Endodermal cell (in vitro differentiated cells): ENCODE measurements at places on chromosomes 1 and 21.

DNA sequence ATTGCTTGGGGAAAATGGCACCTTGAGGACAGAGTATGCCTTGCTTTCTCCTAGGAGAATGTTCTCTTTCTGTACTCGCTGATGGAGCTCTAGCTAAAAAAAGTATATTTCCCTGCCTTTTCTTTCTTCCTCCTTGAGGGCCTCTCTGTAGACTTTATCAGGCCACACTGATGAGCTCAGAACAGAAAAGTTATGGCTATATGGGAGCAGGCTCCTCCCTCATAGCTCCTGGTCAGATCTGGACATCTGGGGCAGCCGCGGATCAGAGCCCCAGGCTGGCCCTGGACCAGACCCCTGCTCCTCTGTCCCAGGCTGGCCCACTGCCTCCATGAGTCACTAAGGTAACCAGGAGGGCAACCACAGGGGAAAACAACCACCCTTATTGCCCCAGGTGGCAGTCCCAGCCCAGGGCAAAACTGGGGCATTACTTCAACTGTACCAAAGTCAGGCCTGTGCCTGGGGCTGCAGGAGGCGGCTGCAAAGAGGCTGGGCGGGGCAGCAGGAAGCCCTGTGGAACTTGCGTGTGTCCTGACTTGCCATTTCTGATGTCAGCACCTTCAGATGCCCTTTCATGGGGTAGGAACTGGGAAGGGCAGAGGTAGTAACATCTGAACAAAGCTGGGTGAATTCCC, 26.3 kb upstream of the ZNF648 start:
- no peak for DNase-seq

- DNase-seq = no peak
Observed at GRCh38 chr21:45589686-45590245, 47.5 kb upstream of the SLC19A1 start.

DNA sequence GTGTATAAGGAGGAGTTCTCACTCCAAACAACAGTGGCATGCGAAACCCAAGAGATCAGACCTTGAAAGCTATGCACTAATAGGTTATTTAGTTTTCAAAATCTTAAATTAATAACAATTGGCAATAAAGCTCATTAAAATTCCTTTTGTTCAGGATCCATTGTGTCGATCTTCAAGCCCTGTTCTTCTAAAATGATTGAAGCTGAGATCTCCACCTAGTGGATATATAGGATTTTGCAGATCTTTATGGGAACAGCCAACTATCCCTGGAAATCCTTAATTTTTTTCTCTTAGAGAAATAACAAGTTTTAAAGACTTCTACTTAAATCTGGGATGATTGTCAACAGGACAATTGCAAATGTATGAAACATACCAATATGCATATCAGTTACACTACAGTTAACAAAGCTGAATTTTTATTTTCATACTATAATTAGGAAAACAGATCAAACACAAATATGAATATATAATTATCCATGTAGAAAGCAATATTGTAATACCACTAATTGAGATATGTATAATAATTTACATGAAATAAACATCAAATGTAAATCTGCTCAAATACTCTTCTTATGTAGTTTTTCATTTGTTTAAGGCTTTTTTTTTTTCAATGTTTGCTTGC, 43.3 kb downstream of the LRRC53 start:
- DNase-seq = no peak

- DNase-seq = peak; percentile 30
Observed at GRCh38 chr1:228514421-228514820, 27.2 kb downstream of the RNF187 start.

DNA sequence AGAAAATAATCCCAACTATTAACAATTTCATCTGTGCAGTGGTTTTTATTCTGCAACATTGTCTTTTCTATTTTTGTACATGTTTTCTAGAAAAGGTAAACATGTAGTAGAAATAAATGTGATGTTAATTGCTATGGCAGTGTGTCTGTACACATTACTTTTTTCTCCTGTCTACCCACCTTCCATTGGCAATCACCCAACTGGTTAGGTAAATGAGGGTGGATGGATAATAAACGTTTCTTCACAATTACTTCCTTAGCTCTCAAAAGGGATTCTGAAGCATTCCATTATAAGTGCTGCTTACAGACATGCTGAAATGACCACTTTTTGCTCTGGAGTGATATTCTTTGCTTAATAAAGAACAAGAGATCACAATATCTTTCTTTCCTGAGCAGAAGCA, 61.4 kb downstream of the MAGI3 start:
- DNase-seq = no peak
